ENCODE measurements at places on chromosomes 13 and 19.

DNA sequence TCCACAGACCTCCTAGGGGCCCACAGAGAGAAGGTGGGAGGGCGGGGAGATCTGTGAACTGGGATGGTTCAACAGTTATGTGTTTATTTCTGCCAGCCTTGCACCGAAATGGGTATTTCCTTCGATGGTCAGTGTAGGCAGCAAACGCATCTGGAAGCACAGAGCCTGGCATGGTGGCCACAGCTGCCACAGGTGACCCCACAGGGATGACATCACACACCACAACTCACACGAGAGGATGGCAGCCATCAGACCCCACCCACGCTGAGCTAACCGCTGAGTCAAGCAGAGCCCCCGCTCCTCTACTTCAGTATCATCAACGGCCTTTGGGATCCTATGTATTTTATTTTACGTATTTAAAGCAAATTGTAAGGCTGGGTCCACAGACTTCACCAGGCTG is 37.4 kb downstream of the NAXD start:
- DNase-seq, result no peak

- no peak for DNase-seq
Measured at GRCh38 chr19:6065685-6066374, 44.5 kb downstream of the RFX2 start.

GRCh38 chr19:16375157-16375935 is 50.7 kb downstream of the KLF2 start:
- no peak for DNase-seq

- no peak for DNase-seq
Measured at GRCh38 chr19:46624958-46625661, at the start of gene PTGIR. Gene PTGIR, minus strand, starts transcription at chr19:46625089. Its CDS starts 864 bp downstream, at chr19:46624225.

DNA sequence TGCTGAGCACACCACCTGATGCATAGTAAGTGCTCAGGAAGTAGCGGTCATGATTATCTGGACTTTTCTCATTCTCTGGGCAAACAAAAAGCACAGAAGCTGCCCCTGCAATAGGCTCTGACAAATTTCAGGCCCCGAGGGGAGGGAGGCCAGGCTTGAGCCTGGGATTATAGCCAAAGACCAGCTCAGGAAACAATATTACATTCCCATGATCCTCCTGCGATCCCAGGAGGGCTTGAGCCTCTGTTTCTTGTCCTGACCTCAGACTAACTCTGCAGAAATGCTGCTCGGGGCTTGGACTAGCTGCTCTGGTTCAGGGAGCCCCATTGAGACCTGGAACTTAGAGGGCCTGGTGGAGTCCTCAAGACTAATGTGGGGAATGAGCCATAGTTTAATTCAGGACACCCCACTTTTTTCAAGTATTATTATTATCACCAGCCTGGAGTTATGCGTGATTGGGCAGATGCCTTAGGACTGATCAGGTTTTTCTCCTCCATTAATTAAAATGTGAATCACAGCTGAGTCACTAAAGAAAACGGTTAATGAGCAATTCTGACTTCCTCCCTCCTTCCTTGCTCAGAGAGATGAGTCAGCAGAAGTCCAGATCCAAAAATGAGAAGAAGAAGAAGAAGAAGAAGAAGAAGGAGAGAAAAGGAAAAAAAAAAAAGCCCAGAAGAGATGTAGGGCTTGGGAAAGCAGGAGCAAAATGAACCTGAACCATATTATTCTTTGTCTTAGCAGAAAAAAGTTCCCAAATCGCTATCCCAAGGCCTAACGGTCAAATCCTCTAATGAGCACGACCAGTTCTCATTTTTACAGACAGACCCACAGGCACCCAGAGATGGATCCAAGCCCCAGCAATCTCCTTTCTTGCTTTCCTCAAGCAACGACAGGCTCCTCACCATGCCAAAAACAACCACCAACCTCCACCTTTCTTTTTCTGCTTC is 107.2 kb downstream of the CACNA1A start:
- DNase-seq, result peak; percentile 75

GRCh38 chr19:47490847-47491246 is 6.8 kb upstream of the KPTN start:
- no peak for DNase-seq

DNA sequence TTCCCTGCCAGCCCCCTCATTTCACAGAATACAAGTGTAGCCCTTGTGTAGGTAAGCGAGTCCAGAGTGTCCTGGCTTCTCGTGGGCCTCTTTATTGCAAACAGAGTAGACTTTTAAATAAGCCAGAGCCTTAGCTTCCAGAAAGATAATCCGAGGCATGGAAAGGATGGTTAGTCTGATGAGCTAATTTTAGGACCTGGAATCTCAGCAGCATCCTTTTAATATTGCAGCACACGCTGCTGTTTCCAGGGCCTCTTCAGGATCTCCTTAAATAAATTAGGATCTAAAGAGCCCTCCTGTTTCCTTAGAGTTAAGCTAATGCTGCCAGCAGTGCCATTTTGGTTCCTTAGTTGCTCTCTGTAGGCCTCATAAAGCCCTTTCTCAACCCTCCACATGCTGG is 99.2 kb downstream of the RFC3 start:
- DNase-seq, result no peak

DNA sequence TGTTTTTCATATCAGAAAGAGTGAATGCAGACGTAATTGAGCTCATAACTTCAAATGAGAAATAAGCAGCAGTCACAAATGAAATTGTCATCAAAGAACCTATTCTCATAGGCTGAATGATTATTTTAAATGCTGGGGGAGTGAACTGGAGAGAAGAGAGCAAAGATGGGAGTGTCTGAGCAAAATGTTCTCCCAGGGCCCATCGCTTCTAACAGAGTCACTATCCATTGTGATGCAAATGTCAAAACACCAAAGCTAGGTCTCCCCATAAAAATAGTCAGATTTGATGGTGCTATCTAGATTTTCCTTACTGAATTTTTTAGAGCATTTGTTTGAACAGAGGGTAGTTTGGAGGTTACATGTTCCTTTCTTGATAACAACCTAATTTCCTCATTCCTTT is 278.7 kb downstream of the PCDH9 start:
- DNase-seq, result no peak

- DNase-seq, result no peak
Measured at GRCh38 chr13:71513411-71514033, 353.5 kb downstream of the DACH1 start.

DNA sequence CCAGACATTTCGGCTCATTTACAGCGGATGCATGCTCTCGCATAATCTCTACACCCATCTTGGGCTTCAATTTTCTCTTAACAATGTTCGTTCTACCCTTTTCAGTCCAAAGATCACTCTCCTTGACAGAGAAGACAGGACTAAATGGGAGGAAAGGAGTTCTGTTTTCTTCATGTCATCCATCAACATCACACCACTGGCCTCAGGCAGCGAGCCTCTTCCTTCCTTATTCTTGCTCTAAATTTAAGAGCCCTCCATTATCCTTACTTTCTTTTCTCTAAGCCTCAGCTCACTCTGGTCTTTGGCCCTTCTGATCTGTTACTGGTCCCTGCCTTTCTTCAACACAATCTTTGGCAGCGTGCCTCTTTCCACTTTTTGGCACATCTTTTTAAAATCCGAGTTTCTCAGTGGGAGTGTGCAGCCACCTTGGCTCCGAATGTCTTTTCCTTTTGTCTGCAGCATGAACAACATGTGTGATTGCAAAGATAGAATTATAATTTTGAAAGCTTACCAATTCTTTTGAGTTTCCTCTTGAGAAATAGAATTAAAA is 98.7 kb downstream of the FAM216B start:
- no peak for DNase-seq

DNA sequence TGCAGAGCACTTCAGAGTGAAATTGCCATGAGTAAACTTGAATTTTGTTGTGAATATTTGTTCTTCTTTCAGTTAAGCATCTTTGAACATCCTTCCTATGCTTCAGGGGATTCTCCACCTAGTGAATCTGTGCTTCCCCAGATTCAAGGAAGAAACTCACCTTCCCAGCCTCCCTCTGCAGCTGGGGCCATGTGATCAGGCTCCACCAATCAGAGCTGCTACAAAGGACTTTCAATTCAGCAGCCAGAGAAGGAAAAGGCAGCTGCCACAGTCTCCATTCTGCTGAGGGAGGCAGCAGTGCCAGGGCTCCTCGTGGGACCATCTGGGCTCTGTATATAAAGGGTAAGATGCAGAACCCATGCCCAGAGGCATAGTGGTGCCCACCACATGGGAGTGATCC is 89.7 kb upstream of the SIAH3 start:
- no peak for DNase-seq

GRCh38 chr19:5954293-5954692 is 23.6 kb downstream of the RANBP3 start:
- DNase-seq, result no peak

DNA sequence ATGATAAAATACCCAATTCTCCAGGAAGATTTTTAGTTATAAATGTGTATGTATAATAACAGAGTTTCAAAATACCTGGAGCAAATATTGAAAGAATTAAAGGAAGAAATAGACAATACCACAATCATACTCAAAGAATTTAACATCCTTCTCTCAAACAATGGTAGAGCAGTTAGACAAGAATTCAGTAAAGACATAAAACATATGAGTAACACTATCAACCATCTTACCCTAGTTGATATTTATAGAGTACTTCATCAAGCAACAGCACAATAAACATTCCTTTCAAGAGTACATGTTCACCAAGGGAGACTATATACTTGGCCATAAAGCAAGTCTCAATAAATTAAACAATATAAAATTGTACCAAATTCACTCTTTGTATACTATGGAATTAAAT is 108.4 kb downstream of the DLEU7 start:
- DNase-seq, result no peak

- no peak for DNase-seq
Measured at GRCh38 chr19:18708452-18709231, 25.2 kb downstream of the CRTC1 start.

DNA sequence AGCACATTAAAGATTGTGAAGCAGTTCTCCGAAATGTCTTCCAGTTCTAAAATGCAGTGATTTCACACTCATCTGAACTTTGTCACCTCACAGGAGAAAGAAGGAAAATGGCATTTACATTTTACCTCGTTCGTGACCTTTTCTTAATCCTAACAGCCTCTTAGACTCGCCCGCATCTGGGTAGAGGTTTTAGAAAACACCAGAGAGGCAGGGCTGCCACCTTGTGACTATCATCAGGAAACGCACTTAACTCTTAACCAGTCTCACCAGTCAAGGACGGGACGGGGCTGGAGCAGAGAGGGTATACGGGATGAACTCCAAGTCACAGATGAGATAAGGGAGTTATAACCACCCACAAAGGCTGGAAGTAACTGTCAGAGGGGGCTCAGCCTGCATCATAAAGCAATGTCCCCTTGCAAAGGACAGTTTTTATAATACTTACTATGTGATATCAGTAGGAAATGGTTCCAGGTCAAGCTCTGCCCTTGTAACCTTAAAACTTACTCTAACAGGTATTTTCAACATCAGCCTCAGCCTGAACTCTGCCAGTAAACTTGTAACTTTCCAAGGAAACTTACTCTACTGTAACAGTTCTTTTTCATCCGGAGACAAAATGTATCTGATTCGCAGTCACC is 8.6 kb upstream of the CEACAM6 start:
- DNase-seq, result no peak

DNA sequence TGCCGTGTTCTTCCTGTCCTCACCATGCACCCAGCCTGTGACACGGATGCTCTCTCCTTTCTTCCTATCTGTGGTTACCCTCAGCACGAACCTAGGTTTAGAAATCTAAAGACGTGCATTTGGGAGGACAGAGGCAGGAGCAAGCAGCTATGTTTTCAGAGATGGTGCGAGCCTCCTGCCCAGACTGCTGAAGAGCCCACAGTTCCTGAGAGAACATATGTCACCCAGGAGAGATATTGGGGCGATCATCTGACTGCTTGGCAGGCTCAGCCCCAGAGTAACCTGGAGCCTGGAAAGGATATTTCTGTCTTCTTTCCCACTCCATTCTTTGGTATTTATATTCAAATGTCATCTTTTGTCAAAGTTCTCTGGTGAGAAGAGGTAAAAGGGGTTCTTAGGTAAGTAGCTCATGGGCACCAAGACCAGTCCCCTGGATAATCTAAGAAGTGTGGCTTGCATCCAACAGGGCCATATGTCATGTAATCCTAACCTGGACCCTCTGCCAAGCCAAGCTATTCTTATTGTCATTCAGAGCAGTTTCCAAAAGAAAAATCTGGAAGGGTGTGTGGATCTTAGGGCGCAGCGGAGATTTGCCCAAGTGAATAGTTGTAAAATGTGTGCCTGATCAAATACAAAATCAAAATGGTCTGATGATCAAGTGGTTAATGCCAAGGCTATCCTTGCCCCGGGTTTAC is 59.5 kb downstream of the FGF9 start:
- no peak for DNase-seq

DNA sequence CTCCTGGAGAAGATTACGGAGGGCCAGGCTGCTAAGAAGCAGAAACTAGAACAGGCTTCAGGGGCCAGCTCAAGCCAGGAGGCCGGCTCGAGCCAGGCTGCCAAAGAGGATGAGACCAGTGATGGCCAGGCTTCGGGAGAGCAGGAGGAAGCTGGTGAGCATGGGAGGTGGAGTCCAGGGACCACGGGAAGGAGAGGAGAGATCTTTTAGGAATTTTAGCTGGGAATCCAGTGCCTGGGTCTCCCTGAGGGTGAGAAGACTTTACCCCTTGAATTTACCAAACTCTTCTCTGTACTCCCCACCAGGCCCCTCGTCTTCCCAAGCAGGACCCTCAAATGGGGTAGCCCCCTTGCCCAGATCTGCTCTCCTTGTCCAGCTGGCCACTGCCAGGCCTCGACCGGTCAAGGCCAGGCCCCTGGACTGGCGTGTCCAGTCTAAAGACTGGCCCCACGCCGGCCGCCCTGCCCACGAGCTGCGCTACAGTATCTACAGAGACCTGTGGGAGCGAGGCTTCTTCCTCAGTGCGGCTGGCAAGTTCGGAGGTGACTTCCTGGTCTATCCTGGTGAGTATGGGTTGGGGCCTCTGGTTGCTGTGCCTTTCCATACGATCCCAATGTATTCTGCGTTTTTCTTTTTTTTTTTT is 824 bp downstream of the TSEN34 start:
- DNase-seq, result no peak

- no peak for DNase-seq
Measured at GRCh38 chr19:53553156-53553555, 15.2 kb downstream of the ZNF331 start.

DNA sequence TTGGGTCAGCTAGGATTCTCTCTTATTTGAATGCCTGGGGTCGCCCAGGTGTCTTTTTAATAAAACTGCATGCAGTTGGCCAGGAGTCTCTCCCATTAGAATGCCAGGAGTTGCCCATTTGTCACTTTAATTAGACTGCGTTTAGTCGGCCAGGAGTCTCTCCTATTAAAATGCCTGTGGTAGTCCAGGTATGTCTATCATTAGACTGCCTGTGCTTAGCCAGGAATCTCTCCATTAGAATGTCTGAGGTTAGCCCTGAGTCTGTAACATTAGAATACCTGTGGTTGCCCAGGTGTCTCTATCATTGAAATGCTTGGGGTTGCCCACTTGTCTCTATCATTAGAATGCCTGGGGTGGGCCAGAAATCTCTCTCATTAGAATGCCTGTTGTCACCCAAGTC is 1470.9 kb downstream of the UQCRFS1 start:
- DNase-seq, result no peak

- DNase-seq, result no peak
Measured at GRCh38 chr13:41978007-41978406, 17.1 kb upstream of the VWA8 start.

GRCh38 chr13:28657784-28658538 is 969 bp upstream of the POMP start:
- DNase-seq, result no peak

GRCh38 chr19:47848823-47849473 is 10.1 kb upstream of the TPRX2 start:
- no peak for DNase-seq

GRCh38 chr13:99124794-99125316 is 75.8 kb upstream of the UBAC2 start:
- no peak for DNase-seq

- no peak for DNase-seq
Measured at GRCh38 chr13:48266150-48266549, 33.1 kb downstream of the ITM2B start.

- DNase-seq, result peak; percentile 8
Measured at GRCh38 chr19:7783991-7784423, 21.0 kb downstream of the CLEC4M start.

All from AG04450 (cell line).